ENCODE measurements at places on chromosomes 7 and 10. TPM values are rescaled to one million over a fixed set of nuclear protein-coding genes. Genes with fewer than 3 reads are reported as not detected.

DNA sequence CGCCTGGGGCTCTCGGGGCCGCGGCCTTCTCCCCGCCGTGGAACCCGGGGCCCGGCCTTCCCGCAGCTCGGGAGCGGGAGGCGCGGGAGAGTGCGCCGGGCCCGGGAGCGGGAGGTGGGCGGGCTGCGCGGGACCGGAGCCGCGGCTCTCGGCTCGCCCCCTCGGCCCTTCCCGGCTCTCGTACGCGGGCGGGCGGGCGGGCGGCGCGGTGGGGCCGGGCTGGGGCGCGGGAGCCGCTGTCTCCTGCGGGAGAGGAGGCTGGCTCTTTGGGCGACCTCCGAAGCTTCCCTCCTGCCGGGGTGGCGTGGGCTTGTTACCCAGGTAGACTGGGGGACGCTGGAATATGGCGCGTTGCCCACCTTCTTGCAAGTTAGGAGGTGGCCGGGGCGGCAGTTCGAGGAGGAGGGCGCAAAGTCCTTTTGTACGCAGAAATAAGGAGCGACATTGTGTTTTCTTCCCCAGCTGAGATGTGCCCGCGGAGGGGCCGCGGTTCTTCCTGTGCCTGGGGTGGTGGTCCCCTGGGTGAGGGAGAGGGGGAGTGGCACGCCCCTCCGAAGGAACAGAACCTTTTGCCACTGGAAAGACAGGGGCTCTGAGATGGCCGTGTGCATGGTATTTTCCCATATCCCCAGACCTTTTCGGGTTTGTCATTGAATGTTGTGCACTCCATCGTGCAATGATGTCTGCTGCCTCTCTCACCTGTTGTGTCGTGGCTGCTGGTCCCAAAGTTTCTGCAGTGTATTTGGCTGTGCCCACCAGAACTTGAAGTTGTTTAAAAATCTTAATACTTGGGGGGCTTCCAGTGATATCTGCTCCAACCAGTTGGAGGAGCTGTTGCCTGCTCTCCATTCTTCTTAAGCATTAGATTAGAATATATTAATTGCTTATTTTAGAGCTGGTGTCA, 844 bp downstream of the NRF1 start:
- peak overlapping the region; percentile 96 for H3K27ac ChIP-seq
- peak; percentile 55 for DNase-seq
- peaks cover 23% of the 10 kb centered on the region for H3K4me1 ChIP-seq
- no peaks in the 10 kb centered on the region for H3K27me3 ChIP-seq
- peaks cover 16% of the 10 kb centered on the region for H3K36me3 ChIP-seq

DNA sequence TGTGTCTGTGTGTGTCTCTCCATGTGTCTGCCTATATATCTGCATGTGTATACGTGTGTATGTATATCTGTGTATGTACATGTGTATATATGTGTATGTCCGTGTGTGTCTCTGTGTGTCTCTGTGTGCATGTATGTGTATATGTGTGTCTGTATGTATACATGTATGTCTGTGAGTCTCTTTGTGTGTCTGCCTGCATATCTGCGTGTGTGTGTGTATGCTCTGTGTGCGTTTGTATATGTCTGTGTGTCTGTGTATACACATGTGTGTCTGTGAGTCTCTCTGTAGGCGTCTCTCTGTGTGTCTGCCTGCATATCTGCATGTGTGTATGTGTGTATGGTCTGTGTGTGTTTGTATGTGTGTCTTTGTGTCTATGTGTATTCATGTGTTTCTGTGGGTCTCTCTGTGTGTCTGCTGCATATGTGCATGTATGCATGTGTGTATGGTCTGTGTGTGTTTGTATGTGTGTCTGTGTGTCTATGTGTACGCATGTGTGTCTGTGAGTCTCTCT, 23.7 kb upstream of the KLF6 start:
- H3K27me3 ChIP-seq: no peaks in the 10 kb centered on the region
- no peak overlapping the region for H3K4me3 ChIP-seq
- H3K4me1 ChIP-seq: peaks cover 62% of the 10 kb centered on the region

GRCh38 chr10:1050554-1050953, 1.6 kb upstream of the IDI1 start:
- H3K4me3 ChIP-seq: peak overlapping the region; percentile 97
- no peaks in the 10 kb centered on the region for H3K27me3 ChIP-seq
- H3K36me3 ChIP-seq: peaks cover 26% of the 10 kb centered on the region

GRCh38 chr10:50316174-50316573, 64.9 kb upstream of the ASAH2 start:
- no peaks in the 10 kb centered on the region for H3K36me3 ChIP-seq
- DNase-seq: no peak
- no peaks in the 10 kb centered on the region for H3K27me3 ChIP-seq
- H3K4me1 ChIP-seq: peaks cover 3% of the 10 kb centered on the region
- H3K4me3 ChIP-seq: no peak overlapping the region
- no peak overlapping the region for H3K27ac ChIP-seq

DNA sequence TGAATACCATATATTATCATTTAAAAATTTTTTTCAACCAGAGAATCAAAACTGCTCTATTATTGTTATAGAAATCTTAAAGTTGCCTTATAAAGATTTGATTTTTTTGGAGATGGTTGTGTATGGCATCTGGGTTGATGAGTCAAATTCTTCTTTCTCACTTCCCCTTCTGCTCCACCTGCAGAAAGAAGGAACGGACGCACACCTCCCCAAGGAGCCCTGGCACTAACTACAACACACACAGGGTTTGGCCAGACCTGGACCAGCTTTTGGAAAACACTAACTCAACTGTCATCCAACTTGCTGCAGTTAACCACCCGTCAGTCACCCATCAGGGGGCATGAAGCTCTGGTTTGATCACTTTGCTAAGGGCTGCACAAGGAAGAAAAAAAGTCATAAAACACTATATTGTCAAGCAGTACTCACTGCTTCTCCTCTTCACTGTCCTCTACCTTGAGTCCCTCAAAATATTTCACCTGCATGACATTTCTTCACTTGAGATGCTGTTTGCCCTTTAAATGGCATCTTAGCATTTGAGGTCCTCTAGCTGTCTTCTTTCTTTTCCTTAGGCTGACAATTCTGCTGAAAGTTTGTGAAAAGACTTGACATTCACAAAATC, 266.7 kb upstream of the PHF14 start:
- no peak overlapping the region for H3K27ac ChIP-seq
- no peaks in the 10 kb centered on the region for H3K36me3 ChIP-seq
- no peak for DNase-seq
- H3K27me3 ChIP-seq: no peaks in the 10 kb centered on the region
- H3K4me3 ChIP-seq: no peak overlapping the region
- no peaks in the 10 kb centered on the region for H3K4me1 ChIP-seq

CHAT gene
- total RNA-seq: 0.56 TPM

GRCh38 chr7:13860734-13861133, 128.7 kb downstream of the ETV1 start:
- H3K27me3 ChIP-seq: no peaks in the 10 kb centered on the region
- H3K36me3 ChIP-seq: no peaks in the 10 kb centered on the region

Data from A673 (cell line).